Metanephros (tissue), 2 donors: ENCODE measurements at places on chromosomes 3 and 15. TPM values are rescaled to one million over a fixed set of nuclear protein-coding genes. Genes with fewer than 3 reads are reported as not detected.

ANKRD63 gene
- total RNA-seq = 0.58 TPM

MAP4 gene
- 113 TPM for total RNA-seq

BCL2A1 gene
- total RNA-seq = 8.2 TPM

NPHP3 gene
- total RNA-seq = 37.6 TPM

TMEM108 gene
- 1.8 TPM for total RNA-seq

NDN gene
- total RNA-seq = 157 TPM

ALDH1L1 gene
- 32.5 TPM for total RNA-seq
